ENCODE measurements at places on chromosomes 1 and 21.
A peak's percentile ranks its signal among the peaks of the same experiment; 100 is the strongest.

DNA sequence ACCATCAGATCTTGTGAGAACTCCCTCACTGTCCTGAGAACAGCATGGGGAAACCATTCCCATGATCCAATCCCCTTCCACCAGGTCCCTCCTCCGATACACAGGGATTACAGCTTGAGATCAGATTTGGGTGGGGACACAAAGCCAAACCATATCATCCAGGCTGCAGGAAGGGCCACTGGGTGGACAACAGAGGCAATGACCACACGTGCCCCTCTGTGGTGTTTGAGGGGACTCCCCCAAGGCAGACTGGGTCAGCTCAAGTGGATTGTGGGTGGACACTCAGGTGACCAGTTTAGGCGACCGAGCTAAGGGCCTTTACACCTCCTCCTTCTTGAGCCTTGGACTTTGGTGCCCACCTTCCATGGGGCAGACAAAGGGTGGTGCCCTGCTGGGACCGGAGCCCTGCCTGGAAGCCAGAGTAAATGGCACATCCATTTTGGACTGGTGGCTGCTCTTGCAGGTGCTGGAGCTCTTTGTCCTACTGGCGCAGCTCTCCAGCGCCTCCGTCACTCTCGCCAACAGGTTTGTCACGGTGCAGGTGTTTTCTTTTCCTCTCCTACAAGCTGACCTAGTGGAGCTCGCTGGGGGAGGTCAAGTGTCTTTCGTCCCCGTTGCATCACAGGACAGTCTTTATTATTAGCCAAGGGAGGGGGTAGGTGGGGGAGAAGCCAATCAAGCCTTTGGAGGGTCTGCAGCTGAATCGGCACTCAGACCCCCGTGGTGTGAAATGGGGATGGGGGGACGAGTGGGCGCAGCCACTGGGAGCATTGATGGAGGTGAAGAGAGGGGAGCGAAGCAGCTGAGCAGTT lies 37.6 kb downstream of the CRYAA start:
- no peak for DNase-seq

- DNase-seq, result no peak
These were observed 2.8 kb downstream of the SRARP start for GRCh38 chr1:16006552-16007485.

- DNase-seq, result no peak
These were observed 137.3 kb upstream of the PLXNA2 start for GRCh38 chr1:208381481-208381880.

GRCh38 chr1:160877221-160877620 lies 7.8 kb downstream of the ITLN1 start:
- DNase-seq, result no peak

DNA sequence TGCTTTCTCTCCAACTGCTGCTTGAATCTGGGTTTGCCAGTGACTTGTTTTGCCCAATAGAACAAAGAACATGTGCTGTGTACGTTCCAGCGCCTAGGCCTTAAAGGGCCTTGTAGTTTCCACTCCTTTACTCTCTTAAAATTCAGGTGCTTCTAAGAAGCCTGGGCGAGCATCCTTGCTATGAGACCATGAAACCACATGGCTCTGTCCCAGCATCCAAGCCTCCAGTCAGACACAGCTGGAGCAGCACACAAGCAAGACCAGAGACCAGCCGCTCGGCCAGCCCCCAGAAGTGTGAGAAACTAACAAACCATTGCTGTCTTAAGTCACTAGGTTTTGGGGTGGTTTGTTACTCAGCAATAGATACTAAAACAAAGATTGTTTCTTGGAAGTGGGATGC lies 15.1 kb downstream of the PLEKHO1 start:
- DNase-seq, result no peak

DNA sequence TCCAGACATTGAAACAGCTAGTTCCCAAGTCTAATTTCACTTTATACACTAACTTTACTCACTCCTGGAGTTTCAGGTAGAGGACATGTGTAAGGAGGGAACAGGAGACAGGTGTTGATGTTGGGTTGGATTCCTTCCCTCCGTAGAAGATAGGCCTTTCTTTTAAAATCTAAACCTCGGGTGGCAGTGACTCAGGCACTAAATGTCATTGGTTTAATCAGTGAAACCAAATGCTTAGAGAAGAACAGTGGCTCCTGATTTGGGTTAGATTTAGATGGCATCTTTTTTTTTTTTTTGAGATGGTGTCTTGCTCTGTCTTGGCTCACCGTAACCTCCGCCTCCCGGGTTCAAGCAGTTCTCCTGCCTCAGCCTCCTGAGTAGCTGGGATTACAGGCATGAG lies 7.2 kb downstream of the CAP1 start:
- no peak for DNase-seq

GRCh38 chr1:247352175-247352574 lies 20.5 kb upstream of the ZNF496 start:
- DNase-seq, result no peak

DNA sequence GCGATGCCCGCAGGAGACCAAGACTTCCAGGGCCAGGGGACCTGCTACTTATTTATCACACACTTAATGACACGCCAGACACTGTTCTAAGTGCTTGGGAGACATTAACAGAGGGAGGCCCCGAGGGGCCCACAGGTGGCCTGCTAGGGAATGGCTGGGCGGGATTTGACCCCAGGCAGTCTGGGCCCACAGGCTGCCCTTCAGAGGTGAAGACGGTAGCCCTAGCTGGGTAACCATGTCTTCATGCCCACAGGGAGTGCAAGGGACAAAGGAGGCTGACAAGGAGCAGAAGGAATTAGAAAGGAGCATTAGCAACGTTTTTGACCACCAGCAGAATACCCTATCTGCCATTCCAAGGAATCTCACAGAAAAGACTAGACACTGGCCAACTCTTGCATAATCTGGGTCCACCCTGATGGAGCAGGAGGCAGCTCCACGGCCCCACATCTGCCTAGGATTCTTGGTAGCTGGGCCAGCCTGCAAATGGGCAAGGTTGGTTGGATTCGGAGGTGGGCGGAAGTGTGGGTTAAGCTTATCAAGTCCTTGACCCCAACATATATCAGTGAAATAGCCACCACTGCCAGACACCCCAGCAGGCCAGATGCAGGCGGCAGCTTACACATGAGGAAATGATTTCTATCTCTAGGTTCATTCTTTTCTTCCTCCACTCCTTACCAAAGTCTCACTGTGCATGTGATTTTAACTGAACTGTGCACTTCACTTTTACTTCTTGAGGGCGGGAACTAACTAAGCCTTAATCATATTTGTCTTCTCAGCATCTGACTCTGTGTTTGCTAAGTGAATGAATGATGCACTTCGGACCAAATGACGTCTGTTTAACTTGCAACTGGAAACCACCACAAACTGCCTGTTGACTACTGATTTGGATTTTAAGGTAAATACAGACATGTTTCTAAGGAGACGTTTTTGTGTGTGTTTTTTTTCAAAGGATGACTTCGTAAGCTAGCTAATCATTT lies 3.4 kb upstream of the ETS2 start:
- DNase-seq, result no peak

GRCh38 chr1:168913711-168914463 lies 184.9 kb upstream of the DPT start:
- no peak for DNase-seq

DNA sequence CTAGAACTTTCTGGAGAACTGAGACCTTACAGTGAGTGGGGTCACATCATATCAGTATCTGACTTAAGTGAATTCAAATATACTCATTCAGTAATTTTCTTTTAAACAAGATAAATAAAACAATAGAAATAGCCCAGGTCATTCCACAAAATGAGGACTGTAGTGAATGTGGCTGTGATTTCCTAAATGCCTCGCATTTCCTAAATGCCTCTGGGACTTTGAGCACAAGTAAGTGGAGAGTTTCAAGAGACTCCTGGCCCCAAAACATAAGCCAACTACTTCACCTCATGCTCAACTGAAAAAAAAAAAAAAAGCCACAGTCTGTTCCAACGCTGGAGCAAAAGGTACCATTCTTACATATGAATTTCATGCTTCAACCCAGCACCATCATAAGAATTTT lies 81.5 kb downstream of the ZNF281 start:
- DNase-seq, result no peak

DNA sequence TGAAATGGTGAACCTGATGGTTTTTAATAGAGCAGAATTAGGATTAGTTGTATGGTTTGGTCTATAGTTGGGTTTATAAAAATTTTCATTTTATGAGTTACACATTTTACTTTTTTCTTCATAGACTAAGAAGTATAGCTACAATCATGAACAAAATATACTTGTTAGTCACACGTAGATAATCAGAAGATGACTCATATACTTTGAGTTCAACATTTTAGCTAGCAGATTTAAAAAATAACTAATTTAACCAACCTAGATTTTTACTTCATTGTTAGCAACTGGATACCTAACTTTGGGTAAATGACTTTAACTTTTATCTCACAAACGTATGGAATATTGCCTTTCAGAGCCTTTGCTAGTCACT lies 27.9 kb downstream of the MORC3 start:
- DNase-seq, result no peak

- no peak for DNase-seq
These were observed 181.2 kb downstream of the OMA1 start for GRCh38 chr1:58365328-58365727.

GRCh38 chr1:48679859-48680258 lies 96.8 kb downstream of the BEND5 start:
- no peak for DNase-seq

GRCh38 chr1:108852221-108852975 lies 4.5 kb downstream of the AKNAD1 start:
- DNase-seq, result no peak

DNA sequence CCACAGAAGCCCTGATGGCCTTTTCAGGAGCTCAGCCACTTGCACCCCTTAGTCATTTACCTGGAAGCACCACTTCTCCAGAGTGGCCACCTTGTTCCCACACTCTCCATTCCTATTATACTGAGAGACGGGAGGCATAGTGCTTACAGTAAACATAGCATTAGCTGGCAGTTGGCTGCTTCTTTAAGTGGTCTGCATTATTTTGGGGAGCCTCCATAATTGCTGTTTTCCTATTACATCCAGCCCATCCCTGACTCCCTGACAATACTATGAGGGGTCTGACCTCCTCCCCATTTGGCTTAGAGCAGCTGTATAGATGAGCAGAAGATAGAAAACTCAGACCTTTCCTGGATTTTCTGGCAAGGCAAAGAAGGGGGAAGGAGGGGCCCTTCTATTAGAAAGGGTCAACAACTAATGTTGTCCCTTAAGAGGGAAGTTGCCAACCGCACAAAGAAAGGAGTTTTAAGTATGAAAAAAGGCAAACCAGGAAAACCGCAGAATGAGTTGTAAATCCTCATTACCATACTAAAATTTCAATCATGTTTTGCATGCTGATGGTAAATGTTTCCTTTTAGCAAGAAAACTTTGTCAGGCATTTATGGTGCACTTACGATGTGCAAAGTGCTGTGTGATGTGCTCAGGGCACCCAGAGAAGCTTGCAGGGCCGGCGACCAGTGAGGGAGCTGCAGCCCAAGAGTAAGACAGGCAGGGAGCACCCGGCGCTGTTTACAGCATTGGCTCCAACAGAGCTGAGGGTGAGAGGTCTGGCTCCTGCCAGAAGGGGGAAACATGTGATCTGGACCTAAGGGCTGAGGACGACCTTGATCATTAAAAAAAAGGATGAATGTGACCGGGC lies 167.3 kb downstream of the ZZZ3 start:
- peak; percentile 75 for DNase-seq

DNA sequence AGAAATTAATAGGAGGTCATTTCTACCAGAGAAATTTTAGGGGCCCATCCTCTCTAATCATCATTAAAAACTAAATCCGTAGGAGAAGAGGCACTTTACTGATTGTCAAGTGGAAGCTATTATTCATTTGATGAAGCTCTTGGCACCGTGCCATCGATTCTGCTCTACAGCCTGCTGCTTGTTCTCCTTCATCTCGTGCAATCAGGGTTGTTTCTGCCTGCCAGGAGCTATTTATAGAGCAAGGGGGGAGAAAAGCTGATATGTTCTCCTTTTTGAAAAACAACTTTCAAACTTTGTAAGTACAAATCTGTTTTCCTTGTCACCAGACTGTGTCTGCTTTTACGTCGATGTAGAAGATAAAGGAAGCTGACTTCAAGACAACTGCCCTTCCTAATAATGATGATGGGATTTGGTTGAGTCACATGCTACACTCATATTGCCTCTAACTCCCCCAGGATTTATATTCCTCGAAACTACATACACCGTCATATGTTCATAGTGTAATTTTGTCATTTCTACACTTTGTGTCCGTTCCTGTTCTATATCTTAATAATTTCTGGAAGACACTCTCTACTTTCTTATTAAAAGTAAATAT lies 169.6 kb upstream of the LHX8 start:
- no peak for DNase-seq

- peak; percentile 48 for DNase-seq
These were observed at the start of gene GBP3 for GRCh38 chr1:89022167-89022959. TSS of gene GBP3 (minus strand) at chr1:89022866. CDS start at chr1:89020721, 2,145 bp downstream.

GRCh38 chr1:162422662-162423375 lies 10.9 kb upstream of the SH2D1B start:
- DNase-seq, result no peak

- DNase-seq, result no peak
These were observed 302.8 kb downstream of the MATN1 start for GRCh38 chr1:30420519-30421050.

GRCh38 chr1:248810727-248811513 lies 14.8 kb downstream of the SH3BP5L start:
- DNase-seq, result no peak

DNA sequence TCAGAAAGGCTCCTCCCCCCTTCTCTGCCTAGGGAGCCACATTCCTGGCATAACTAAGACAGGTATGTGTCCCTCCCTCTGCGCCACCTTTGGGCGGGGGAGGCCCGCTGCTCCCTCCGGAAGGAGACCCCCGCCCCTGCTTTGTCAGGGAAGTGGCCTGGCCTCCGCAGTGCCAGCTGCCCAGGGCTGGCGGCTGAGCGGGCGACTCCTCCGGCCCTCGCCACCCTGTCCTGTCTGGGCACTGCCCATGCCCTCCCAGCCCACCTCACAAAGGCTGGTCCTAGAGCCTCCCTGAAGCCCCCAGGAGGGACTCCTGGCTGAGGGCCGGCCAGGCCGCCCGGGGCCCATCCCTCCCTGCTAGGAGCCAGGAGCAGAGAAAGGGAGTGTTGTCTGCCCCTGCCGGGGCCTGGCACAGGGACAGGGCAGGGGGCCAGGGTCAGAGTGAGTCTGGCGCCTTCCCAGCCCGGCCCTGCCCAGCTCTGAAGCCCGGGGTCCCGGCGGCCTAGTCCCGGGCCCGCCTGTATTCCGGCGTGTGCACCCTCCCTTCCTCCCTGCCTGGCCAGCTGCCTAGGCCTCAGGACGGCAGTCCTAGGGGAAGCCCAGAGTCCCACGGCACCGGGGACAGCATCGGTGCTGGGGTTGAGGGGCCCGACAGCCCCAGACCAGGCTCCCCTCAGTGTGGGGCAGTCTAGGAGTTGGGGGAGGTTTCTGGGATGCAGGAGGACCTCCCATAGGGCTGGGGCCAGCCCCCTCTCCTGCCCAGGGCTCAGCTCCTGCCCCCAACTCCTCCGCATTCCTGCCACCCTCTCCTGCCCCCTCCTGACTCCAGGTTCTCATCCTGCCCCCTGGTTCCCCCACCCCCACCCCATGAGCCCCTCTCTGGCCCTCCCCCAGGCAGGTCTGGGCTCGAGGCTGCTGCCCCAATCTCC lies 5.1 kb downstream of the AGRN start:
- no peak for DNase-seq

GRCh38 chr21:41957991-41958766 lies 4.4 kb upstream of the C2CD2 start:
- peak; percentile 78 for DNase-seq

GRCh38 chr21:37564341-37564923 lies 197.9 kb downstream of the DYRK1A start:
- peak; percentile 95 for DNase-seq

- peak; percentile 34 for DNase-seq
These were observed 425.5 kb downstream of the KCTD3 start for GRCh38 chr1:215992620-215993019.

All from fibroblast of skin of left quadriceps (primary cell).